ENCODE measurements at places on chromosomes 2 and 18.

- DNase-seq = no peak
Measured at GRCh38 chr2:121455446-121455845, 75.2 kb upstream of the RNU4ATAC start.

DNA sequence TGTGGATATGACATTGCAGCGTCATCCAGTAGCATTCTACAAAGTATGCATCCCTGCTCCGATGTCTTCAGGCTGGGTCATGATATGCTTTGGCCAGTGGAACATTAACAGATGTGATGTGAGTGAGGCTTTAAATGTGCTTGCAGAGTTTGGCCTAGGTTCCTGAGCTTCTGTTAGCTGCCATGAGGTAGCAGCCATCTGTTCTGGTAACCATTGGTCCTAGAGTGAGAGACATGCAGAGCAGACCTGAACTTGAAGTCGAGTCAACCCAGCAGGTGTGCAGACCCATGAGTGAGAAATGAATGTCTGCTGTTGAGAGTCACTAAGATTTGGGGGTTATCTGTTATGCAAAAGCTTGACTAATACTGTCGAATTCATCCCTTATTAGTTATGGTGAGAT, 73.8 kb upstream of the NABP1 start:
- DNase-seq = no peak

- DNase-seq = no peak
Measured at GRCh38 chr18:79630281-79631095, 49.1 kb upstream of the CTDP1 start.

GRCh38 chr2:235390108-235390815, 103.6 kb upstream of the AGAP1 start:
- DNase-seq = no peak

- DNase-seq = no peak
Measured at GRCh38 chr18:61854578-61855448, 38.0 kb downstream of the RNF152 start.

DNA sequence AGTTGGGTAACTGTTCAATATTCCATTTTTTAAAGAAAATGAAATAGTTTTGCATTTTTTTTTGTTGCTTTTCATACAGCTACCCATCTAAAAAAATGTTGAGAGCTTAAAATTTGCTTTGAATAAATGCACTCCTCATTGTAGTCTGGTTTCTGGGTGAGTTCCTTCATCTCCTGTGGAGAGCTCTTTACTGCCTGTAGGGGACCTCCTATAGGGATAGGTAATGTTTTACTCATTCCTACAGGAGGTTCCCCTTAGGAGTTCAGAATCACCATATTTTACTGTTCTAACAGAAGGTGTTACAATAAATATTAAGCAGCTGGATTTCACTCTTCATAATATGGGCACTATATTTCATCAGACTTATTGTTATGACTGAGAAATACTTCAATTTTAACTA, 947.3 kb upstream of the CRIM1 start:
- no peak for DNase-seq

DNA sequence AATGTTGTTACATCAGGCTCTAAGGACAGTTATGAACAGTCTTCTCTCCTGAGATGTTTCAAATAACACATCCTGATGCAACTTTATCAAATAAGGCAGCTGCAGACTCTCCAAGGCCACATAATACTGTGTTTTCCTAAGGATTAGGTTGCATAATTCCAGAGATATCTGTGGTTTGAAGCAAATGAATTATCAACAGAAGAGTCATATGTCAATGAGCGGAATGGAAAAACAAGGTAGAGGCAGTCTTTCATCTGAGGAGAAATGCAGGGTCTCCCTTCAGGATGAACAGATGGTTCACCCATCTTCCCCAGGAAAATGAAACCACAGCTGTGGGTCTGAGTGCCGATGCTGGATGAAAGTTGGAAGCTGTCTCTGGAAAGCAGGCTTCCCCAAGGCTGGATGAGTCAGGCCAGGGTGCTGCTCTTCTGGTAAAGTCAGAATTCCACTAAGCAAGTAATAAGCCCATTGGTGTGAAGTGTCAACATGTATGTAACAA, 22.2 kb downstream of the LYG1 start:
- no peak for DNase-seq

DNA sequence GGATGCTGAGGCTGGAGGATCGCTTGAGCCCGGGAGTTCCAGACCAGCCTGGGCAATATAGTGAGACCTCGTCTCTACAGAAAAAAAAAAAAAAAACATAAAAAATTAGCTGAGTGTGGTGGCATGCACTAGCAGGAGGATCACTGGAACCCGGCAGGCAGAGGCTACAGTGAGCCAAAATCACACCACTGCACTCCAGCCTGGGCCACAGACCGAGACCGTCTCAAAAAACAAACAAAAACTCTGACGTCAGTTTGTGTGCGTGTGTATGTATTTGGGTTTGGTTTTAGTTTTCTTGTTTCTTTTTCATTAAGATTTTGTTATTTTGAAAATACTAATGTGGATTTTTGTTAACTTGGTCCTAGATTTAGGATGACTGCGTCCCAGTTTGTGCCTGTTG, 19.0 kb downstream of the CEP68 start:
- no peak for DNase-seq

GRCh38 chr2:201579536-201579935, 63.8 kb downstream of the TMEM237 start:
- no peak for DNase-seq

GRCh38 chr18:76376668-76377358, 118.2 kb downstream of the ZNF516 start:
- DNase-seq = no peak

GRCh38 chr2:57973621-57974186, 72.9 kb upstream of the VRK2 start:
- no peak for DNase-seq

- no peak for DNase-seq
Measured at GRCh38 chr2:240932001-240932723, 26.0 kb downstream of the CROCC2 start.

DNA sequence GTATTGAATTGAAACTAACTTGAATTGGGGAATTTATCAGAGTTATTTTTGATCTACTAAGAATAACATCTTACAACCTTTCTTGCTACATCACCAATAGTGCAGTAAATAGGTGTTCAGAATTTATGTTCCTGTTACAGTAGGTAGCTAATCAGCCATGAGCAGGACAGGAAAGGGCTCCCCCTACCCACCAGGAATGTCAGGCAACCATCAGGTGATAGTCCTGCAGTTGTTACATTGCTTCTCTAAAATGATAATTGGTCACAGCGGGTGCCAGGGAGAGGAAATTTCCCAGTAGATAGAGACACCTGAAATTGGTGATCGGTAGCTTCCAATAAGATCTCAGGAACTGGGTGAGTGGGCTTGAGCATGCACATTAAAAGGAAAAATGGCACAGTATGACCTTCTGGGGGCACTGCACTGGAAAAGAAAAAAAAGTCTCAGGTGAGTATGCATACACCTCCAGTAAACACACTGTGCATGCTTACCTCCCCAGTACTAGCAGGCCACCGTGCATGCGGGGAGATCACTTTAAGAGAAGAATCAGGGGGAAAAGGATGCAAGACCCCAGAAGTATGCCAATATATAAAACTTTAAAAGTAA, 1092.0 kb upstream of the LRRTM1 start:
- DNase-seq = no peak

GRCh38 chr2:219567791-219568361, 3.5 kb downstream of the OBSL1 start:
- DNase-seq = no peak

DNA sequence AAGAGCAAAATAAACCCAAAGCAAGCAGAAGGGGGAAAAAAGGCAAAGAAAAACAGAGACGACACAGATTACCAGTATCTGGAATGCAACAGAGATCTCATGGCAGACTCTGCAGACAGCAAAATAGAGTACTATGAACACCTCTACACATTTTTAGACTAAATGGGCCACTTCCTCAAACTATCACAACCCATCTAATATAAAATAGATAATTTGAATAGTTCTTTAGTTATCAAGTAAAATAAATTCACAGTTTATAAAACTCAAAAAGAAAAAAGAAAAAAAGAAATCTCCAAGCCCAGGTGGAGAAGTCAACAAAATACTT, 16.6 kb downstream of the SESTD1 start:
- DNase-seq = no peak

DNA sequence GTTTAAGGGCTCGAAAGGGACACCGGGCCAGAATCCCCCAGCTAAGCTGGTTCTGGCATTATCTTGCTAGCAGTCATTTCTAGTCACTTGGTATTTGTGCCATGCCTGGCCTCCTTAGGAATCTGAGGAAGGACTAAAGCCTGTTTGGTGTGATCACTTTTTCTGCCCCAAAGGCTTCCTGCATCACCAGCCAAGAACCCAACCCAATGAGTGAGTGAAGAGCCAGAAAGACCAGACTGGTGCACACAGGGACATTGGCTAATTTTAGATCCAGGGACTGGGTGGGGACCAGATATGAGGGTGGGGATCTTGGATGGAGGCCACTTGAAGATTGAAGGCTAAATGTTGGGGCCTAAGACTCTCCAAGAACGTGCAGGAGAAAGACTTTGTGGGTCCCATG, 411.9 kb upstream of the TNP1 start:
- no peak for DNase-seq

DNA sequence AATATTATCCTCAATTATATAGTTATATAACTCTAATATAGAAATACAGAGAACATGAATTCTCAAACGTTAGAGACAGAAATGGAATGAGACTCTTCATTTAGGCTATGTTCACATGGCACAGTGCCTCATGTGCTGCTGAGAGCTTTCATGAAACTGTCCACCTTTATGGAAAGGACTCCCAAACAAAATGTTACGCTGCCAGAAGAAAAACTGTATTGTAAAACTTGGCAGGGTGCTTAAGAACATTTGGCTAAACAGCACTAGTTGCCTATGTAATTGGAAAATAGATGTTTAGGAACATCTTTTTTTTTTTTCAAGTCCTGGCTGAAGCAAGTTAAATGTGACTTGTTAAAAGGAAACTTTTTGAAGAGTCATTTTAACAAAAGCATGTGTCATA, 396.0 kb downstream of the ERBB4 start:
- DNase-seq = no peak

- DNase-seq = no peak
Measured at GRCh38 chr18:54004828-54005227, 219.6 kb downstream of the MBD2 start.

GRCh38 chr2:27218614-27219013, 1.4 kb downstream of the CAD start:
- DNase-seq = no peak

- no peak for DNase-seq
Measured at GRCh38 chr2:152505495-152505906, 170.5 kb downstream of the FMNL2 start.

DNA sequence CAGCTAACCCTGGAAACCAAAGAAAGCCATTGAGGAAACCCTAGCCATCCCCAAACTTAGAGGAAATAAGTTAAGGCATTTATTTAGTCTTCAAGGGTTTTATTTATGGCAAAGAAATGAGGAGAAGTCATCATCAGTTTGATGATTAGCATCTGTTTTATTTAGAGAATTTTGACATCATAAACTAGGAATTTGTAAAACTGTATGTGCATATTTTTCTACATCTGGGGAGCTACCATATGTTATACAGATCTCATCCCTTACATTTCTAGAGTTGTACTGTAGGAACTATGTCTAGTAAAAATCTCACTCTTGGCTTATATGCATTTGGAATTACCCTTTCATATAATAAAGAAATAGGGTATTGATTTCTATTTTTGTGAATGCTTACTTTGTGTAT, 48.7 kb downstream of the FMNL2 start:
- no peak for DNase-seq

- no peak for DNase-seq
Measured at GRCh38 chr2:46813680-46814079, 101.9 kb downstream of the MCFD2 start.

DNA sequence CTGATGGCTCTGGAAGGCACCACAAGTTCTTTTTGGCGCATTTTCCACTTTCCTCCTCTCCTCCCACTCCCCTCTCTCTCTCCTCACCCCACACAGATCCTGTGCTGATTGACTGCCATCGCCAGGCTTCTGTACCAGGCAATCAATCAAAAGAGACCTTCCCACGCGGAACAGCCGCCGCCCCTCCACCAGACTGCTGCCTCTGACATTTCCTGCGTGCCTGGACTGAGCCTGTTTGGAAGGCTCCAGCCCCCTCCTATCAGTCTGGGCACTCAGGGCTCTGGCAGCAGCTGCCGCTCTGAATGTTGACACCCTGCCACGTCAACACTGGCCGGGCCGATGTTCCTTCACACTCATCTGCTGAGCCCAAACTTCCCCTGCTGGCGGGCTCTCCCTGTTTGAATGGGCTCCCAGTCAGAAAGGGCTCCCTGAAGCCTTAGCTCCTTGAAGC, 467.7 kb downstream of the EPHA4 start:
- no peak for DNase-seq

- no peak for DNase-seq
Measured at GRCh38 chr2:239075918-239076758, 228.3 kb downstream of the TWIST2 start.

GRCh38 chr18:9950289-9951016, 36.6 kb downstream of the VAPA start:
- DNase-seq = no peak

- no peak for DNase-seq
Measured at GRCh38 chr18:41490861-41491260, 464.2 kb upstream of the PIK3C3 start.

DNA sequence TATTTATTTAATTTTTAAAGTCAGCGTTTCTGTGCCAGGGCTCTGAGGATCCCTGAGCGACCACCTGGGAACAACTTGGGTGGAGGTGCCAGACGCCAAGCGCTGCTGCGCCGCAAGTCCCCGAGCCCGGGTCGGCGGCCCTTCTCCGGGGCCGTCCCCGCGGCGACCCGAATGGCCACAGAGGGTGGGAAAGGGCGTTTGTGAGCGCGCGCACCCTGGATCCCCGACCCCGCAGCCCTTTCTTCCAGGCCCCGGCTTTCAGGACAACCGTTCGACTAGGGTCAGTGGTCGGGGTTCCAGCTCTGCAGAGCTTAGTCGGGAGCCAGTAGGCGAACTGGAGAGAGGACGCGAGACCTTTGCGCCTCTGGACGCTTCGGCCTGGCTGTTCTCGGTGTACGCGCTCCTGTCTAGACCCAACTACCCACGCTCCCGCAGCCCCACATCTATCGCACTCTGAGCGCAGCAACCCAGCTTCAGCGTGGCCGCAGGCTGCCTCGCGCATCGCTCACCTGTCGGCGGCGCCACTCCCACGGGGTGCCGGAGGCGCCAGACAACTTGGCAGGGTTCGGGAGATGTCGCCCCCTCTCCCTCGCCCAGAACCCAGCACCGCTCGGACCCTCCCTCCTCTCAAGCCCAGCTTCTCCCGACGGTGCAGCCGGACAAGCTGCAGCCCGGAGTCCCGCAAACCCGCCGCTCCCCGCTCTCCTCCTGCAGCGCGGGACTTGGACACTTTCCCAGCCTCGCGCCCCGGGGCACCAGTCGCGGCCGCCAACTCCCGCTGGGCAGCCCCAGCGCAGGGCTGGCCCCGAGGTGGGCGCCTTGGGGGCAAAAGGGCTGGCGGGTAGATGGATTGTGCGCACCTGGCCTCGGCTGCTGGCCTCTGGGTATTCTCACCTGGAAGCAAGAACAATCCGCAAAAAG, 758 bp downstream of the LYPD1 start:
- no peak for DNase-seq
